ENCODE measurements at places on chromosomes 6 and 20. TPM values are rescaled to one million over a fixed set of nuclear protein-coding genes. Genes with fewer than 3 reads are reported as not detected.

Gene STMND1
- polyA plus RNA-seq = not detected

Gene TFAP2D
- polyA plus RNA-seq = not detected

Gene FAM83C
- 0.17 TPM for polyA plus RNA-seq

Gene PRPH2
- polyA plus RNA-seq = 5.1 TPM

Gene PGC
- not detected for polyA plus RNA-seq

- no peak for DNase-seq
Observed at GRCh38 chr20:60631585-60632287, 620.3 kb upstream of the CDH4 start.

DNA sequence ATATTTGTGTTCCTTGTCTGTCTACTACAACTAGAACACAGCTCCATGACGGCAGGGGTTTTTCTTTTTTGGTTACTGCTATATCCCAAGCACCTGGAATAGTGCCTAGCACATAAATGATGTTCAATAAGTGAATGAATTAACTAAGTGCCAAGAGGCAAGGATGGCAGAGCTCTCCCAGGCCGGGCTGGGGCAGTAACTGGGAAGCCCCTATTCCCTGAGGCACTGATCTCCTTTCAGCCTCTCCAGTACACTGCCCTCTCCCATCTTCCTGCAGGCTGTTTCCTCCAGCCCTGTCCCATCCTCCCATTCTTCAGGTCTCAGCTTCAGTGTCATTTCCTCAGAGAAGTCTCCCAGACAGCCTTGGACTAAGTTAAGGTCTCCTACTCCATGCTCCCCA is 29.0 kb upstream of the SPDEF start:
- no peak for DNase-seq

GRCh38 chr20:63014710-63015109 is 7.9 kb upstream of the BHLHE23 start:
- no peak for DNase-seq

- DNase-seq = no peak
Observed at GRCh38 chr20:63941282-63942081, 14.7 kb downstream of the UCKL1 start.

GRCh38 chr20:40991181-40991889 is 37.3 kb upstream of the TOP1 start:
- DNase-seq = no peak

DNA sequence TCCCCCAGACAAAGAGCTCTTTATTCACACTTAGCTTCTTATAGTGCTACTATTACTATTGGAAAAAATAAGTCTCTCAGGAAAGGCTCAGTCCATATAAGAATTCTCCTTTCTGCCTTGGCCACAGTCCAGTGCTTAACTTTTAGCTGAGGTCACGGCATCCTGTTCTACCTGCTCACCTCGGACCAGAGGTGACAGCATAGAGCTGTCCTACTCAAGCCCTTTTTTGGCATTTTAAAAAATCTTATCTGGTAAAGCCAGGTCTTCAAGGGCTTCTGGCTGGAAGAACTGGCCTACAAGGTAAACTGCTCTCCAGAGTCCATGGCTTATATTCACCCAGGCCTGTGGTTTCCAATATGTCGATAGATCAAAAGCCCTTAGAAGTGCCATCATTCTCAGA is 109.7 kb downstream of the RCAN2 start:
- no peak for DNase-seq

- no peak for DNase-seq
Observed at GRCh38 chr6:30200551-30201281, 12.5 kb downstream of the TRIM26 start.
